Stimulated activated CD8-positive, alpha-beta memory T cell treated with anti-CD3 and anti-CD28 coated beads, Interleukin-4, amount 100 ng/mL, for 4 hours (primary cell): ENCODE measurements at places on chromosomes 7 and 10.

- no peak for DNase-seq
Observed at GRCh38 chr7:23016345-23017253, 2.7 kb upstream of the HYCC1 start.

DNA sequence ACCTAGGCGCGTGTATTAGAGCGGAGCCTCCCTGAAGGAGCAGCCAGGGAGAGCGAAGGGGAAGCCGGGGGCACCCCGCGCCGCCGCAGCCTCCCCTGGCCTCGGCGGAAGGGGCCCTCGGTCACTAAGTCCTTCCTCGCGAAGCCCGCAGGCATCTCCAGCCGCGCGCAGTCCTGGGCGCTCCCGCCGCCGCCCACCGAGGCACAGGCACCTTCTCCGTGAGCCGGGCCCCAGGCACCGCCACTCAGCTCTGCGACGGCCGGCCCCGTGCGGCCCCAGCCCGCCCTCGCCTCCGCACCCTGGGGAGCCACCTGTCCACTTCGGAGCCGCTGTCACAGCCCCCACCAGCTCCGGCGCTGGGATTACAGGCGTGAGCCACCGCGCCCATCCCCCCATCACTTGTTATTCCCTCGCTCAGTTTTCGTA lies 80.8 kb downstream of the ZNF467 start:
- no peak for DNase-seq

- DNase-seq = no peak
Observed at GRCh38 chr10:71685554-71686232, 33.9 kb downstream of the C10orf105 start.

DNA sequence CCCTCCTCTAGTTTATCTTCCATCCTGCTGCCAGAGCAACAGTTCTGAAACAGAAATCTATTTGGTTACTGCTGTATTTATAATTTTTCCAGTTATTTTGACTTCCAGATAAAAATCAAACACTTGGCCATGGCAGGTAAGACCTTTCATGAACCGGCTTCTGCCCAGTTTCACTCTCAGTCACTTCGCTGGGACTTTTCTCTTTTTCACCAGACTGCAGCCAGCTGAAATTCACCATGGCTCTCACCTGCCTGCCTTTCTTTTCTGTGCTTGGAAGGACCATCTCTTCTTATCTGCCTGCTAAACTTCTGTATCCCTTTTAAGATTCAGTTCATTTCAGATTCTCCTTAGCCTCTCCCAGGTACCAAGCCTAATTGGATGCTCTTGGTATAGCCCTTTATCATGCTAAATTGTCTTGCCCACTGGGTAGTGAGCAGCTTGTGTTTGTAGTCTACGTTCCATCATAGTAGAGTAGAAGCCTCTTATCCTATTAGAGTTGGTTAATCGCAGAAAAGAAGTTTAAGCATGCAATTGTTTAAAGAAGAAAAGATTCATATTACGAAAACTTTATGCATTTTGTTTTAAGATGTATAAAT lies 71.7 kb downstream of the TAF3 start:
- DNase-seq = no peak

DNA sequence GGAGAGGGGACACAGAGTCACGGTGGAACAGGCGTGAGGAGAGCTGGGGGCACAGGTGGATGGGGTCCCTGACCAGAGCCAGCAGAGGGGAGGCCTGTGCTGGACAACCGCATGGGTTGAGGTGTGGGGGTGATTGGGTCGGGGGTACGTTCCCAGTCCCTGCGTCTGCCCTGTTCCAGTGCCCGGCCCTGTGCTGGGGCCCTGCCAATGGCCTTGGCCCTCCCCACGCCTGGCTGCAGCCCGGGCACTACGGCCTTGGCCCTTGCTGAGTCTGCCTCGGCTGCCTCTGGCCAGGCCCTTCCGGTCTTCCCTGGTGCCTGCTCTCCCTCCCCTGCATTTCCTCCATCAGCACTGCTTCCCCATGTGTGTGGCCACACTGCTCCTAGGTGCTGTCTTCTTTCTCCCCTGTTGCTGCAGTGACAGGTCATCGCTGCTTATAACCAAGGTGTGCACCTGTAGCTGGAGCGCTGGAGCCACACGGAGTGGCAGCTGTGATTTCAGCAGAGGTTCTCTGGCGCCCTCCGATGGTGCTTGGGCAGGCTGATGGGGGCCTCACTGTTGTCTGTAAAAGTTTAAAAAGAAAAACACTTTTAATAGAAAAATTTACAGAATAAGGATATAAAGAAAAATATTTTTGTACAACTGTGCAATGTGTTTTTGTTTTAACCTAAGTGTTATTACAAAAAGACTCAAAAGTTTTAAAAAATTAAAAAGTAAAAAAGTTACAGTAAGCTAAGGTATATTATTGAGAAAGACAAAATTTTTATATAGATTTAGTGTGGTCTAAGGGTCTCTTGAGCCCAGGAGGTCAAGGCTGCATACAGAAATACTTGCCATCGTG lies 45.2 kb upstream of the BHLHA15 start:
- no peak for DNase-seq

GRCh38 chr7:107712025-107712424 lies 31.9 kb upstream of the CBLL1 start:
- no peak for DNase-seq
